ENCODE measurements at places on chromosomes 12 and 14.

DNA sequence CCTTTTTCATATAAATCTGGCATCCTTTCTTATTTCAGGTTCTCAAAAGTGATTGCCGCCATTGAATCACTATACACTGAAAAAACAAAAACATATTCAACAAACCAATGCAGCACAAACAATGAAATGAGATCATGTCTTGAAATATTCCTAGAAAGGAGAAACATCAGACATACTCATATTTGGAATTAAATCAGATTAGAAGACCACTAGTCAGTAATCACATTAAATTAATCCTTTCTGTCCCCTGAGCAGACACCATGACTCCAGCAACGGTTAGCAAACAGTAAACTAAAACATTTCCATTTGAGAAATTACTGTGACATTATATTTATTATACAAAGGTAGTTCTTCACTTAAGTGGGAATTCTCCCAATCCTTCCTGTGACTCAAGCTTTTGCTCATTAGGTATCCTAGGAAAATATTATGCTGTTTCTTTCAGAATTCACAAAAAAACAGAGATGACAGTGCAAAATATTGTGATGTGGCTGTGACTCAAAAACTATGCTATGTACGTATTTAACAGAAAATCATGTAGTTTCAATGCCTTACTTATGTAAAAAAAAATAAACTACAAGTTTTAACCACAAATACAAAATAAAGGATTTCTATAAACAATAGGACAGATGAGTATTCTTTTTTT is 29.7 kb downstream of the CPNE8 start:
- DNase-seq, result no peak

DNA sequence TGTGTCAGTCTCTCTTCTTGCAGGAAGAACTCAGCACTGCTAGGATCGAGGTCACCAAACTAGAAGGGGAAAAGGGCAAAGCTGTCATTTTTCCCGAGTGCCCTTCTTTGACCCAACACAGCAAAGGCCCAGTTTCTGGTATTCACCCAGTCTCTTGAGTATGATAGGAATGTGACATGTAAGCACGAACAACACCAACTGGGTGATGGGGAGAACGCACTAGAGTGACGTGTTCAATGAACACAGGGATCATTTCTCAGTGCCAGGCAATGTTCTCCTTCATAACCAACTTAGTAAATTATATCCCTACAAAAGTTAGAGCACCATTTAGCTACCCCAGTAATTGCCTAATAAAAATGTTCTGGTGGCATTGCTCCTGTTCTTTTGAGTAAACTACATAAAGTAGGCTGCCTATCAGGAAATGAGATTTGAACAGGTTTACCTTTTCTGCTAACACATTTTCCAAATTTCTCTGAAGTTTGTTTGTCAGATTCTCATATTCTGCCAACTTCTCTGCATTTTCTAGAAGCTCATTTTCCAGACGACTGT is 64.5 kb downstream of the NIN start:
- DNase-seq, result no peak

DNA sequence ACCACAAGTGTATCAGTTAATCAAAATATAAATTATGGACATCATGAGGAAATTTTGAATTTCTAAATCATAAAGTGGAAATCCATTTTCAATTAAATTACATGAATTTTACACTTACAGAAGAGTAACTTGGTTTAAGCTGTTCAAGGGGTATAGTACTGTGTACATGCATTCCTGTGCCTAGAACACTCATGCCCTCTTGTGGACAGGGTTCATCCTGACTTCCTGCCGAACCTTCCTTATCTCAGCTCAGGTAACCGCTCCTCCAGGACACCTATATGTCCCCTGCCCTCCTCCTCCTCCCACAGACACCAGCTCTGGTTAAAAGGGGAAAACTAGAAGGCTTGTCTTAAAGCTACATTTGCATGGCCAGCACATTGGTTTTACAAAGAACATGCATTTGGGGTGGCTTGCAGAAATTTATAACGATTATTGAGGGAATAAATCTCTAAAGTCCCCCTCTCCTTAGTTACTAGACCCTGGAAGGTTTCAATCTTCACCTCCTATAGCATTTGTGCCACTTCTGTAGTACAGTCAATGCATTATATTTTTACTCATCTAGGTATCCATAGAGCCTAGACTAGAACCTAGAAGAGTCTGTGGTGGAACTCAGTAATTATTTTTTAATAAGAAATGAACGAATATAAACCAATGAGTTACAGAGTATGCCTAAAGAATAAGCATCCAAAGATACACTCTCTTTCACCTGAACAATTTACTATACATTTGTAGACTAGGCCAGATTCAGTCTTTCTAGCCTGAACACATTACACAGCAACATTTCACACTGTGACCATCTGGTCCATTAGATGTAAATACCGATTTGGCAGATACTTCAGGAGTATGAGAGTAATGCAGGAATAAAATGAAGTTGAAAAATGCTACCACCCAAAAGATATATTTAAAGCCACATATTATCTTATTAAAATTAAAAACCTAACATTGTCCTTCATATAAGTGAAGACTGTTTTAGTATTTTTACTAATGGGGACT is 345.6 kb downstream of the PAWR start:
- DNase-seq, result no peak

DNA sequence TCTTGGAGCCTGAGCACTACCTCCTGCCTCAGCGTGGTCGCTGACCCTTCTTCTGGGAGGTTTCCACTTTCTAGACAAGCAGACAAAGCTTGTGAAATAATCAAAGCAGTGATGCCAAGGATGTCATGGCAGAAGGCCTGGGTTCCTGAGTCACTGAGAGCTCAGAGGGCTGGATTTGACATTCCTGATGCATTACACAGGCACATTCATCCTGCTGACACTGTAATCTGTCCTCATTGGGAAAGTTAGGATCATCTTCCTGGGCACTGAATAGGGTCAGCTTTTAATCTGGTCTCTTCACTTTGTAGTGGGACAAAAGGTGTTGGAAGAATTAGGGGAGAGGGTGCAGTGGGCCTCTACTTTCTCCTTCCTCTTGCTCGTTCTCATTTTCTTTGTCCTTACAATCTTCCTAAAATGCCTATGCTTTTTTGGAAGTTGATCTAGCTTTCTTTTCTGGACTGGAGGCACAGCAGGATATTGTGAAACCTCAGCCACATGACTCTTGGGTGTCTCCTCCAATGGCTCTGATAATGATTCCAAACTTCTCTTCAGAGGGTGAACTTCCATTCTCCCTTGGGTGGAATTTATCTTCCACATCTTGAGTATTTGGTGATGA is 29.6 kb downstream of the EEA1 start:
- no peak for DNase-seq

DNA sequence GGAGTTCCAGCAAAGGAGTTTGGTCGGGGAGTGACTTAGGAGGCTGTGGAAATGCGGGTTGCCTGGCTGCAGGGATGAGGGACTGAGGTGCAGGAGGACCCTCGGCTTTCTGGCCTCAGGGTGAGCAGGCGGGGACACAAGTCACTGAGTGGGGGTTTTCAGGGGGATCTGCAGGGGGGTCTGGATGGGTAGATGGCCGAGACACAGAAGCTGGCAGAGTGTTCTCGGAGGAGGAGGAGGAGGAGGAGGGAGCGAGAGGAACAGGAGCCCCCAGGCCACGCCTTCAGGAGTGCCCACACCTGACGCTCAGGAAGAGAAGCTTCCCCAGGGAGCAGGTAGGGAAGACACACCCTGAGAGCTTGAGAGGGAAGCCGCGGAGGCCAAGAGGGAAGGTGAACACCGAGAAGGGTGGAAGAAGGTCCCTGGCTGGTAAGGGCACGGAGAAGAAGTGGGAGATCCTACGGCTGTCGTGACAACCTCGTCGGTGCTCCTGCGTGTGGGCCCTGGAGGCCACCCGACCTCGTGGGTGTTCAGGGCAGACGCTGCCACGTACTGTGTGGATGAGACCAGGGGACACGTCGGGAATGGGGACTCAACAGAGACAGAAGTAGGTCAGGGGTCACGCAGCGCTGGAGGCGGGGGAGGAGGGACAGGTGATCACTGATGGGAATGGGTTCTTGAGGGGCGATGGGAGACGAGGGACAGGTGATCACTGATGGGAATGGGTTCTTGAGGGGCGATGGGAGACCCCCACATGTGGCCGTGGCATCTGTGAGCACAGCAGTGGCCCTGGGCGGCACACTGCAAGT is 109.4 kb downstream of the PIWIL1 start:
- no peak for DNase-seq

DNA sequence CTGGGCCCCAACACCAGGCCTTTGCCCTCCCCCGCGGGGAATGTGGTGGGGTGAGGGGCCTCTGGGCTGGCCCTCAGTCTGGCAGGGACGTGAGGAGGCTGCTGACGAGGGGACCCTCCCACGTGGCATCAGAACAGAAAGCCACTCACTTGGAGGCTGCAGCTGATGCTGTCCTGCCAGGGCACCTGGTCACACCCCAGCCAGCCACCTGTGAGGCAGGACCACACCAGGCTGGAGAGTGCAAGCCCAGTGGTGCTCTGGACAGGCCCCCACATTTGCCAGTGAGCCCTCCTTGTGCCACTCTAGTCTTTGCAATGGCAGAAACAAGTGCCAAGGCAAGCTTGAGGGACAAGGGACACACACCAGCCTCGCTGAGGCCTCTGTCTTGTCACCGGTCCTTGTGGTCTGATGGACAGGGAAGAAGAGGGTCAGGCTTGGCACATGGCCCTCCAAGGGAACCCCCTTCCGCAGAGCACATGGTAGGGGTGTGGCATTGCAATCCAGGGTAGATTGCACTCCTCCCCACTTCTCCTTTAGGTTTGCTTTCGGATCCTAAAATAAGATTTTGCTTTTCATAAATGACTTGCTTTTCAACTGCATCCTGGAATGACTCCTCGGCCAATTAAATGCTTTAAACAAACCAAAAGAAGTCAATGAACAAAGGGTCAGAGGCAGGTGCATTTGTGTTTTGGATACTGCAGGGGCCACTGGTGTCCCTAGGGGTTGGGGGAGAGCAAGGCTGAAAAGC is 53.7 kb downstream of the CCDC88C start:
- no peak for DNase-seq

DNA sequence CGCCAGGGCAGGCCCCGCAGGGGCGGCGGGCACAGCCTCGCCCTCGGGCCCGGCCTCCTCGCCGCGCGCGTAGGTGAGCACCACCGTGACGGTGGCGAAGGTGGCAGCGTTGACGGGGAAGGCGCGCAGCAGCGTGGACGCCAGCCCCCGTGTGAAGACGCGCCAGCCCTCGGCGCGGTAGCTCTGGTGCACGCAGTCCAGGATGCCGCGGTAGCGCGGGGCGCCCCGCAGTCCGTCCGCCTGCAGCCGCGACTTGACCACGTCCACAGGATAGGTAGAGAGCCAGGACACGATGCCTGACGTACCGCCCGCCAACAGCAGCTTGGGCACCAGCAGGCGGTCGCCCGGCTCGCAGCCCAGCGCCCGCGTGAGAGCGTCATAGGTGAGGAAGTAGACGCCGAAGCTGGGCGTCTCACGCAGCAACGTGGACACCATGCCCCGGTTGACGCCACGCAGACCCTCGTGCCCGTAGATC is 13.9 kb downstream of the SLC25A29 start:
- no peak for DNase-seq

DNA sequence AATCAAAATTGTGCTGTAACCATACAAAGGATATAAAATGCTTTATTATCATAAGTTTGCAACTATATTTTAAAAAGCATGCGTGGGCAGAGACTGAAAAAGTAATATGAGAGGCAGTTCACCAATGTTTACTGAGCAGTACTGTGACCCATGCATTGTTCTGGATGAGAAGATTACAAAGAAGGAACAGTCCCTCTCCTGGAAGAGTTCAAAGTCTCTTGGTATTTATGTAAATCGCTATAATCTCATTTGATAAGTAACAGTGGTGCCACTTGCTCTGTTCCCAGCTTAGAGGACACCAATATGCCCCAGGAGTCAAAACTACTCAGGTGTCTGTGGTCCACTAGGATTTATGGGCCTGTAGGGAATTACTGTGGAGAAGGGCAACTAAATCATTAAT is 2.1 kb upstream of the CMAS start:
- no peak for DNase-seq

DNA sequence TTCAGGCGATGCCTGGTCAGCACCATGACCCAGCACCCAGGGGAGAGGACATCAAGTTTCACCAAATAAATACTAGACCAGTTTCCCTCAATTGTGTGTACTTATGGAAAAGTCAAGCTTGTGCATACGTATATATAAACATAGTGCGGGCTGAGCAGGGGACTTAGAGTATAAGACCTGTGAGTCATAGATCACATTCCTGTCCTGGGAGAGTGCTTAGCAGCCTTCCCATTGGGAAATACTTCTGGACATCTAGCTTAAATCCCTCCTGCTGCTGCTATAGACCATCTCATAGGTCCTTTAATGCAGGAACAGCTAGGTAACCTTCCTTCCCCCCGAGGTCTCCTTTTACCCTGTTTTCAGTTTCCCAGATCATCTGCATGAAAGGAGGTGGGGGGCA is 51.9 kb downstream of the PRMT8 start:
- DNase-seq, result no peak

GRCh38 chr12:19031032-19031431 is 98.5 kb upstream of the PLEKHA5 start:
- no peak for DNase-seq

- DNase-seq, result no peak
These were observed 208.9 kb downstream of the PAH start for GRCh38 chr12:102708108-102708507.

GRCh38 chr14:35254736-35255135 is 37.4 kb upstream of the PSMA6 start:
- DNase-seq, result no peak

DNA sequence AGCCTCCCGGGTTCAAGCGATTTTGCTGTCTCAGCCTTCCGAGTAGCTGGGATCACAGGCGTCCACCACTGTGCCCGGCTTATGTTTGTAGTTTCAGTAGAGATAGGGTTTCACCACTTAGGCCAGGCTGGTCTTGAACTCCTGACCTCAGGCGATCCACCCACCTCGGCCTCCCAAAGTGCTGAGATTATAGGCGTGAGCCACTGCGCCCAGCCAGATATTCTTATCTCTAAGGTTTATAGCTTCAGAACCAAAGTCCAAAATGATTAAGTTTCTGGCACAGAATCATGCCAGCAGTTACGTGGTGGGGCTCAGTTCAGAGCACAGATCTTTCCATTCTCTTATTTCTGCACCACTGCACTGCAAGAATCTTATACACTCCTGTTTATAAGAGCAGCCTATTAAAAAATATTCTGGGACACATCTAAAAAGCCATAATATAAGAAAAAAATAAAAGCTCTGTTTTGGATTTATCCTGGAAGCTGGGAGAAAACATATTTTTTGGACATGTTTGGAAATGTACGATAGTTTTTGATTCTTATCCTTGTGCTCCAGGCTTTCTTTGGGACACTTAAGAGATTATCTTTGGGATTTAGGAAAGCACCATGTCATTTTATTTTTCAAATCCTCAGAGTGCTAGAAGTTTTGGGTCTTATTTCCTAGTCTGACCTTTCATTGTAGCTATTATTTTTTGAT is 129.6 kb downstream of the LMNTD1 start:
- DNase-seq, result no peak

DNA sequence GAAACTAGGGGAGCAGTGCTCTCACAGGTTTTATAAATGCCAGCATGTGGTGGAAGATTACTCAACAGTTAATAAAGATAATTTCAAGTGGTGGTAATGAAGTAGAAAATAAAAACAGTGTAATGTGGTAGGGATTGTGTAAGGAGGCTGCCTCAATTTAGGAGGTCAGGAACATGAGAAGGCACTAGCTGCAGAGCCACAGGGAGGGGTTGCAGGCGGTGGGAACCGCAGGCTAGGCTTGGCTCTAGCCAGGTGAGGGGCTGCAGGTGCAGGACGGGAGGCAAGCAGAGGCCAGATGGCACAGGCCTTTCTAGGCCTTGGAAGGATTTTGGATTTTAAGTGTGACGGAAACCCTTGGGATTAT is 768 bp downstream of the METTL25 start:
- DNase-seq, result no peak
